ENCODE measurements at places on chromosomes 1 and 21. TPM values are rescaled to one million over a fixed set of nuclear protein-coding genes. Genes with fewer than 3 reads are reported as not detected.
A peak's percentile ranks its signal among the peaks of the same experiment; 100 is the strongest.

DNA sequence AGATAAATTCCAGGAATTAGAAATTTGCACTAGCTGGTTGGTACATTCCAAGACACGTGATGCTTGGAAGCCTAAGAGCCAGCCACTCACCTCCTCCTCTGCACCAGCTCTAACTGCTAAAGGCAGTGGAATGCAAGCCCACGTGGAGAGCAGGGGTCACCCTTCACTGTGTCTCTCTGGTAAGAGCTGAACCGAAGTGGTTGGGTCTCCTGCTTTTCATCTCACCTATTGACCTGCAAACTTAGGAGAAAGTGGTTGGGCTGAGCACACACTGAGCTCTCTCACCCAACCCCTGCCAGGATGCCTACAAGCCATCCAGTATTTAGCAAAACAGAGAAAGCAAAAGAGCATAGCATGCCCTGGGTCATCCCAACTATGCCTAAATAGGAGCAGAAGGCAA is 19.3 kb downstream of the HAO2 start:
- ATAC-seq = no peak

DNA sequence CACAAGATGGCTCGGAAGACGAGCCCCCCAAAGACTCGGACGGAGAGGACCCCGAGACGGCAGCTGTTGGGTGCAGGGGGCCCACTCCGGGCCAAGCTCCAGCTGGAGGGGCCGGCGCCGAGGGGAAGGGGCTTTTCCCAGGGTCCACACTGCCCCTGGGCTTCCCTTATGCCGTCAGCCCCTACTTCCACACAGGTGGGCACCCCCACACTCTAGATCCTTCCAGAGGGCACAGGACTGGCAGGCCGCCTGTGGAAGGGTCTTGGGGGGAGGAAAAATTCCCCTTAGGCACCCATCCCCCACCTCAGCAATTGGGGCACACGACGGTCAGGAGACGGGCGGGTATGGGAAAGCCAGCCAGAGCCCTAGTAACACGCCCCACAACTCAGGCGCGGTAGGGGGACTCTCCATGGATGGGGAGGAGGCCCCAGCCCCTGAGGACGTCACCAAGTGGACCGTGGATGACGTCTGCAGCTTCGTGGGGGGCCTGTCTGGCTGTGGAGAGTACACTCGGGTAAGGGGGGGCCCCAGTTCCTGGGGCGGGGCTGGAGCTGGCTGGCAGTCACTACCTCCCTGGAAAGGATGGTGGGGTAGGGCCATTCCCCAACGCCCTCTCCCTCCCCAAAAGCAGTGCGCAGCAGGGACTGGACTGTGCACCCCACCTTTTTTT is 16.1 kb downstream of the NOC2L start:
- peak; percentile 1 for ATAC-seq

The CASQ2 gene
- 0.92 TPM for total RNA-seq

The TFF3 gene
- 2.3 TPM for total RNA-seq

The AGMAT gene
- 1.4 TPM for total RNA-seq

The CRTC2 gene
- total RNA-seq = 13.3 TPM

DNA sequence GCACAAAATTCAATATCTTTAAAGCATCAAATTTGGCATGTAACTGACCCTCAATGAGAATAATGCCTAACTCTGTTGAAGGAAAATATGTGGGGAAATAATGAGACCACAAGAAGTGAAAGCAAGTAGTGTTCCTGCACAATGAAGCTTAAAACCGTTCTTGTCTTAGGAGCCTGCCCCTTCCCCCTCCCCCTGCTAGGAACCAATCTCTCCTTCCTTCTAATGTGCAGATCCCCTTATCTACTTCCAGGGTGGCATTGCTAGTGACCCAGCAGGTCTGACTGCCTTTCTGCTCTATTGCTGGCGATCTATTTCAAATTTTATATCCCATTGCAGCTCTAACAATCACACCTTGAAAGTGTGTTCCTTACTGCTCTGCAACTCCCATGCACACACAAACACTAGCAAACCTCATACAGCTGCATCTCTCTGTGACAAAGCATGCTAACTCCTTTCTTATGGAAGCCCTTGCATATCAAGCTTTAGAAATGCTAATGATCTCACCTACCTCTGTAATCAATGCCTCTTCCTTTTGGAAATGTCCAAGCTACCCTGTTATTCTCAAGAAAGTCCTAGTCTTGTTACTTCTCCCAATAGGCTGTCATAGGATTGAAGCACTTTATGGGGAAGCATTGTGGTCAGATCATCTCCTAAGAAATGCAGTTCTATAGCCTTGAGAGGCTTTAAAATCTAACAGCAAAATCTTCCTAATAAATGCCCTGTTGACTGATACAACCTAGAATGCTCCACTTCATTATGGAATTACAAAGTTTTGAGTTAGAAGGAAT is 26.5 kb downstream of the BCL9 start:
- ATAC-seq = no peak

DNA sequence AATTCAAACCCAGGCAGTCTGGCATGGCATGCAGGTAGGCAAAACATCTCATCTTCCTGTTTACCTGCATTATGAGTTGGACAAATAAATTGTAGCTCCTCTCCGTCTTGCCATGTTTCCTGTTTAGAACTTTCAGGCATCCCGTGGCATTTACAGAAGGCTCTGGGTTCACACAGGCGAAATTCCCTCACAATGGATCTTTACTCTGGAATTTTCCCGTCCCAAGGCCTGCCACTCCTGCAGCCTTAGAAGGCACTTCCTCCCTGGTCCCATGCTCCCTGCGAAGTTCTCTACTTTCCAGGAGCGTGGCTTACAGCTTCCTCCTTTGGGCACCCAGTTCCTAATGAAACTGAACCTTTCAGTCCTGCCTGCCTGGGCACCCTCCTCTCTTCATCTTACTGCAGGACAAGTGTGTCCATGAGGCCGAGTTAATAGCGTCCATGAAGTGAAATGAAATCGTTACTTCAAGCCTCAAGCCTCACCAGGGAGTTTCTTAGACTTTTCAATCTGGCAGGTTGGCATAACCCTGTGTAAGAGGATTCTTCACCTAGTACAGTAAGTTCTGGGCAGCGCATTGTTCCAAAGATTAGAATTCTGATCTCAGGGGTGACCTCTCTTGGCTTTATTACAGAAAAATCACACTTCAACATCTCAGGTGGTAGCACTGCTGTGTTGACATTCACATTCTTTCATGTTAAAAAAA is 36.8 kb upstream of the AHCYL1 start:
- no peak for ATAC-seq

The CD1B gene
- not detected for total RNA-seq

DNA sequence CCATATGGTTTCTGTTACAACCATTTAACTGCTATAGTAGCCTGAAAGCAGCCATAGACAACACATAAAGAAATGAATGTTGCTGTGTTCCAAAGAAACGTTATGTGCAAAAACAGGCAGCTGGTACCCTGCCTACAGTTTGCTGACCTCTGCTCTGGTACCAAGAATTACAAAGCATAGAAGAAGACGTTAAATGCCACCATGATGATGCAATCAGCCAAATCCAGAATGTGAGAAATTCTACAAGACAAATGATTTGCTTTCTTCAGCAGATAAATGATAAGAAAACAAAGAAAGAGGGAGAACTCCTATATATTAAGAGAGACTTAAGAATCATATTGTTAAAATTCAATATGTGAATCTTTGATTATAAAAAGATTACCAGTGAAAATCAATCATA is 97.8 kb upstream of the PDE4B start:
- no peak for ATAC-seq

GRCh38 chr1:19003371-19004290 is 47.2 kb upstream of the IFFO2 start:
- ATAC-seq = peak; percentile 63

DNA sequence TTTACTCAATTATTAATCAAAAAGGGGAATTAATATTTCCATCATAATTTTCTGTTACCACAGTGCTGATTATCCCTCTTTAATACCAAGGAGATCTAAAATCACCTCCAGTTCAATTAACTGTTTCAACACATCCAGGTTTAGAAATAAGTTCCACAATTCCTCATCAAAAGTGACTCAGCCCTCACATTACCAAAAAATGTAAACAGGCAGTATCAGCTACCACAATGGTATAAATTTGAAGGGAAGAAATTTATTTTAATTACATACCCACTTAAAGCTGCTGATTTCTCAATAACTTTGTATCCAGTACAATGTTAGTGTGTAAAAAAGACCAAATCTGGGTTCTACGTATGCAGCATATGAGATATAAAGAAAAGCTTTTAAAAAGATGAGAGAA is 51.9 kb downstream of the EIF4G3 start:
- ATAC-seq = no peak

The FCRL1 gene
- total RNA-seq = 1.2 TPM

Measured in esophagus mucosa (tissue), 1 donor.